ENCODE measurements at places on chromosomes 1 and 21.

DNA sequence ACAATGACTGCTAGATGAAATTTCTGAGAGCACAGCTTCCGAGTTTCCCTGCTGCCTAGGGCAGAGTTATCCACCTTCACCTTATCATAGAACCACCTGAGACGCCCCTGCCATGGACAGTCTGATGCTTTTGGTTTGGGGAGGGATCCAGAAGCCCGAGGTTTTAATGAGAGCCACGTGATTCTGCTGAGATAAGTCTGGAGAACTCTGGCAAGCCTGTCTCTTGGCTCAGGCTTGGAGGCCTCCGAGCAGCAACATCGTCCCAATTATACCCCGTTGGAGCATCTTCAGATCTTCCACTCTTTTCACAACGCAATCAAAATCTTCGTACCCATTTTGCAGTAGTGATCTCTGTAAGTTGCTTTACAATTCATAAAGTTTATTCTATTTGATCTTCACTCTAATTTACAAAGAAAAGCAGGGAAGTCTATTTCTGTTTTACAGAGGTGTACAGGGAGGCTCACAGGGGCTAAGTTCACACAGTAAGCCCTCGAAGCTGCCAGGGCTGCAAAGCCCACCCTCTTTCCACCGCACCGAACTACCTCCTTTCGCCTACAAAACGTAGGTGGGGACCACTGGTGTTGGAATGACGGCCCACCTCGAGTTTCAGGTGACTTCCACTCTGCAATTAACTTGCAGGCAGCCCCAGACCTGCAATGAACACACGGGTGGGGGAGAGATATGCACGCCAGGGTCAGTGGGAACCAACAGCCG, 513 bp upstream of the HHAT start:
- peak; percentile 45 for DNase-seq

- no peak for DNase-seq
Measured at GRCh38 chr21:29342363-29342957, 43.7 kb downstream of the BACH1 start.

DNA sequence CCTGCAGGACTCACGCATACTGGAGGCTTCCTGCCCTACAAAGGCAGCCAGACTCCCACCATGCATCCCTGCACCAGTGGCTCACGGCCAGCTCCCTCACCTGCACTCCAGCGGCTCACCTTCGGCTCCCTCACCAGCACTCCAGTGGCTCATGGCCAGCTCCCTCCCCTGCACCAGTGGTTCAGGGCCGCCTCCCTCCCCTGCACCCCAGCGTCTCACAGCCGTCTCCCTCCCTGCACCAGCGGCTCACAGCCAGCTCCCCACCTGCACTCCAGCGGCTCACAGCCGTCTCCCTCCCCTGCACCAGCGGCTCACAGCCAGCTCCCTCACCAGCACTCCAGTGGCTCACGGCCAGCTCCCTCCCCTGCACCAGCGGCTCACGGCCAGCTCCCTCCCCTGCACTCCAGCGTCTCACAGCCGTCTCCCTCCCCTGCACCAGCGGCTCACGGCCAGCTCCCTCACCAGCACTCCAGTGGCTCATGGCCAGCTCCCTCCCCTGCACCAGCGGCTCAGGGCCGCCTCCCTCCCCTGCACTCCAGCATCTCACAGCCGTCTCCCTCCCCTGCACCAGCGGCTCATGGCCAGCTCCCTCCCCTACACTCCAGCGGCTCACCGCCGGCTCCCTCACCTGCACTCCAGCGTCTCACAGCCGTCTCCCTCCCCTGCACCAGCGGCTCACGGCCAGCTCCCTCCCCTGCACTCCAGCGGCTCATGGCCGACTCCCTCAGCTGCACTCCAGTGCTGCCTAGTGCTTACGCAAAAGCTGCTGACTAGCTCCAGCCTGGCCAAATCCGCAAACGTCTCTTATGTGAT, 324.5 kb downstream of the NPHP4 start:
- no peak for DNase-seq

DNA sequence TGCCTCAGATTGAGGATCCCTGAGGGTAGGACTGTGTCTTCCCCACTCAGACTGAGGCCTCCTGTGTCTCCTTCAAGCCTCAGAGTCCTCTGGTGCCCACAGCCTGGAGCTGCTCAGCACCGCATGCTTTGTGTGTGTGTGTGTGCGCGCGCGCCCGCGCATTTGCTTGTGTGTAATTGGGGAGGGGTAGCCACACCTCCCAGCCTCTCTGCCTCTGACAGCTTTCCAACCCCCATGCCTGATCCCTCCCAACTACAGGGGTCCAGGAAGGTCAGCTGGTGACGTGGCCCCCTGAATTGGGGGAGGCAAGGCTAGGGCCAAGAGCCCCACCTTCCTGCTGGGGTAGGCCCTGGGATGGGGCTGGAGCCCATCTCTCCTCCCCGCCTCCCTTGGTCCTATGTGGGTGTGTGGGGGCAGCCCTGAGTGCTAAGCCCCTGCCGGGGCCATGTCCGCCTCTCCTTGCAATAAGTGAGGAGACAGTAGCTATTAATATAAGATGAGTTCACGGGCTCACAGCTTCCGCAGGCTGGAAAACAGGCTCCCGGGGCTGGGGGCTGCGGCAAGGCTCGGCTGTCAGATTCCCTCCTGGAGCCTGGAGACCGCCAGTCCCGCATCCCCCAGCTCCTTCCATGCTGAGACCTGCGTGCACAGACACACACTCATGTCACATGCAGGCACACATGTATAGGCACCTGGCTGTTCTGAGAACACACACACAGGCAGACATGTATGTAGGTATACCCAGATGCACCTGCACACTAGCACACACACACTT, 7.0 kb downstream of the GPR3 start:
- DNase-seq, result no peak

- DNase-seq, result peak; percentile 94
Measured at GRCh38 chr1:108816049-108816893, 40.6 kb downstream of the AKNAD1 start.

DNA sequence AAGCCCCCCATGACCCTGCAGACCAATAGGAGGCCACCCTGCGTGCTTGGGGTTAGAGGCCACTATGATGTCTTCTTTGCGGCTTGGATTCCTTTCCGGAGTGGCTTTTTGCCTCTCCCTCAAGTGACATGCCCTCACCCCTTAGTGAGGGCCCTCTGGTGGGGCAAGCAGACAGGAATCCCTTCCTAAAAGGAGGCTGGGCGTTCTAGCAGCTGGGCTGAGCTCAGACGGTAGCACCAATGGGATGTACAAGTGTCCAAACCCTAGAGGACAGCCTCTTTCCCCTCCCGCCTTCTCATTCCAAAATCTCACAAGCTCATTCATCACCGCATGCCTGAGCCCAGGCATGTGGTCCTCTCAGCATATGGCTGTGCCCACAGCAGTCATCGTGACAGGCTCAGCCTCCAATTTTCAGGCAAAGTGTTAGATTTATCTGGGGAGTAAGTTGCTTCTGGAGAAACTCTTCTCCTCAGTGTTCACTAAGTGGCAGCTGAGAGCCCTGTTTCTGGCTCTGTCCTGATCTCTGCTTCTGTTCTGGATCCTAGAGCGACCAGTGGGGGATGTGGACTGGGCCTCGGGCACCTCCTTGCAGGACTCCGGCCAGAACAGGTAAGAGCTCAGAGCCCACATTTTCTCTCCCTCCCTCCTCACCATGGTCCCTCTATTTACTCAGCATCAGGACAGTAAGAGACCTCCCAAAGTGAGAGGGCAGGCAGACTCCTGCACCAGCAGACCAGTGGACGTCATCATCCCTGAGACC, 4.8 kb downstream of the KIAA1614 start:
- peak; percentile 38 for DNase-seq

- no peak for DNase-seq
Measured at GRCh38 chr1:12662556-12662955, 18.7 kb downstream of the AADACL4 start.
